ENCODE measurements at places on chromosomes 13 and 19.

GRCh38 chr19:815775-816499 lies 5.8 kb downstream of the PLPPR3 start:
- DNase-seq = no peak

DNA sequence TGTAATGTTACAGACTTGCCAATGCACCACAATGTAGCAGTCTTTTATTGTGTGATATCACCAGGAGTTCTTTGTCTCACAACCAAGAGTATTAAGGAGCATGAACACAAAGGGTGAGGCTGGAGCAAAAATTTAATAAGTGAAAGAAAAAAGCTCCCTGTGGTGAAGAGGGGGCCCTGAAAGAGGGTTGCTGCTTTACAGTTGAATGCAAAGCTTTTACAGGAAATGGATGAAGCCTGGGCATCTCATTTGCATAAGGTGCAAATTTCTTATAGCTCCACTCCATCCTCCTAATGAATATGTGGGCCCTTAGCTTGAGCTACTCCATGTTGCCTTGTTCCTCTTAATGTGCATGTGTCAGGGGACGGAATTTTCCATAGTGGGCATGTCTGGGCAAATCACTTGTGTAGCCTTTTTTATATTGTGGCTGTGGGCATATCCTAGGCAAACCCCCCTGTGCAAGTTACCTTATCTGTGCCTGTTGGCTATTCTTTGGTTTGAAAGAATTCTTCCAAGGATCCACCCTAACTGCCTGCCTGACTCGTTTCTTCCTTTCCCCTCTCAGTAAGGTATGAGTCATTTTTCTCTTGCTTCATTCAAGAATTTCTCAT lies 45.3 kb upstream of the TRPC4 start:
- no peak for DNase-seq

- no peak for DNase-seq
Measured at GRCh38 chr13:50742353-50742752, 101.1 kb downstream of the DLEU7 start.

DNA sequence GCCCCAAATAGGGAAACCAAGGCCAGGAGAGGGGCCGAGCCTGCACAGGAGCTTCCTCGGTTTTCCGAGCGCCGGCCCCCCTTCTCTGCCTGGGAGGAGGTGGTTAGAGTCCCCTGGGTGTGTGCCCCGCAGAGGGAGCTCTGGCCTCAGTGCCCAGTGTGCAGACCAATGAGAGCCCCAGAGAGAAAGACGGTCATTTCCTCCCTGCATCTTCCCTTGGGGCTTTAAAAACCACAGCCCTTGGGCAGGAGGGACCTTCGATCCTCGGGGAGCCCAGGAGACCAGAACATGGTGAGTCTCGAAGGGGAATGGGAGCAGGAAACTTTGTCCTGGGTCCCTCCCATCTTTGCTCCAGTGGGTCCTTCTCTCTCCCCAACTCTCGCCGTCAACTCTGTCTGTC lies at the start of gene C5AR1:
Gene C5AR1 (plus strand): TSS at position 254 of the 400 bp plus-strand sequence. CDS start 35 bp downstream, at position 289.
- DNase-seq = no peak

DNA sequence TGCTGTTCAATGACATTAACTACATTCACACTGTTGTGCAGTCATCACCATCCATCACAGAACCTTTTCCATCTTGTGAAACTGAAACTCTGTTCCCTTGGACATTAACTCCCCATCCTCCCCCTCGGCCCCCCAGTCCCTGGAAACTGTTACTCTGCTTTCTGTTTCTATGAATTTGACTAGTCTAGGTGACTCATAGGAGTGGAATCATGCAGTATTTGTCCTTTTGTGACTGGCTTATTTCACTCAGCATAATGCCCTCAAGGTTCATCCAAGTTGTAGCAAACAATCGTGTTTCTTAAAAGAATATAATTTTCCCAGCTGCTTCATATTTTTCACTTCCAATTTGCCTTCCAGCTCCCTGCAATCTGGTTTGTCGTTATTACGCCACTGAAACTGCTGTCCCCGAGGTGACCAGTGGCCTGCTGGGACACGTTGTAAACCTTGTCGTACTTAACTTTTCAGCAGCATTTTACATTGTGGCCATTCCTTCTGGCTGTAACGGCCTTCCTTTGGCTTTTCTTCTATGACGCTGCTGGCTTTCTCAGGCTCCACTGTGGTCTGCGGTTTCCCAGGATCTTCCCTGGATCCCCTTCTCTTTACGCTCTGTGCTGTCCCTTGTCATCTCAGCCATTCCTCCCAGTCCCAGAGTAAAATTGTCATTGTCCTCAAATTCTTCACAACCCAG lies 74.0 kb downstream of the DHRS12 start:
- DNase-seq = no peak

GRCh38 chr19:17240062-17240752 lies 5.5 kb downstream of the NR2F6 start:
- DNase-seq = no peak

- no peak for DNase-seq
Measured at GRCh38 chr19:695352-695949, at the start of gene PRSS57. Gene PRSS57, minus strand, starts transcription at chr19:695452. Its CDS starts 22 bp downstream, at chr19:695430.

DNA sequence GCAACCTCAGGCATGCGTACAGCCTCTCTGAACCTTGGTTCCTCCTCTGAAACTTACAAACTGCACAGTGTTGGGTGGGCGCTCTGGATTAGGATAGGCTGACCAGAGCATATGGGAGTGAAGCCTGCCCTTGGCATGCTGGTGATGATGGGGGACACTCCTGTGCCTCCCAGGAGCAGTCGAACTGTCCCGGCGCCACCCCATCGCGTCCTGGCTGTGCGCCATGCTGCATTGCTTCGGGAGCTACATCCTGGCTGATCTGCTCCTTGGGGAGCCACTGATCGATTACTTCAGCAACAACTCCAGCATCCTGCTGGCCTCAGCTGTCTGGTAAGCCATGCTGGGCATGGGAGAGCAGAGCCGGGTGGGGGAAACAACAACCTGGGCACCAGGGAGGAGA lies 18.9 kb downstream of the TMEM38A start:
- DNase-seq = no peak

DNA sequence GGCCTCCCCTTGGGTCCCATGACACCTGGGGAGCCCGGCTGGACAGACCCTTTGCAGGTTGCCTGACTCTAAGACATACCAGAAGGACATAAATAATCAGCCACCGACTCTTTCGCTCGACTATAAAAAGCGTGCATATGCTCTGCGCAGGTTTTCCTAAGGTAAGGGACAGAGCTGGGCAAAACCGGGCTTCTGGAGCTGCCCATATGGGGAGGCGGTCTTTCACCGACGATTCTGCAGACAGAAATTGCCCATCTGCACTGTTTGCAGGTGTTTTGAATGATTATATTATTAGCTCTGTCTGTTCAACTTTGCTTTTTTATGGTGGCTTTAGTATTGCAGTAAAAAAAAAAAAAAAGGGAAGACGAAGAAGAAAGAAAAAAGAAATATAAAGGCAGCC lies 347.2 kb downstream of the TSHZ3 start:
- no peak for DNase-seq

- no peak for DNase-seq
Measured at GRCh38 chr13:113157929-113158747, at the start of gene PROZ. Gene PROZ, plus strand, starts transcription at chr13:113158648. Its CDS starts 13 bp downstream, at chr13:113158661.

GRCh38 chr19:11538232-11539036 lies at the start of gene CNN1:
Gene CNN1, plus strand, starts transcription at chr19:11538851. Its CDS starts 77 bp downstream, at chr19:11538928.
- DNase-seq = no peak

- DNase-seq = no peak
Measured at GRCh38 chr13:20923272-20923671, 20.7 kb upstream of the XPO4 start.

DNA sequence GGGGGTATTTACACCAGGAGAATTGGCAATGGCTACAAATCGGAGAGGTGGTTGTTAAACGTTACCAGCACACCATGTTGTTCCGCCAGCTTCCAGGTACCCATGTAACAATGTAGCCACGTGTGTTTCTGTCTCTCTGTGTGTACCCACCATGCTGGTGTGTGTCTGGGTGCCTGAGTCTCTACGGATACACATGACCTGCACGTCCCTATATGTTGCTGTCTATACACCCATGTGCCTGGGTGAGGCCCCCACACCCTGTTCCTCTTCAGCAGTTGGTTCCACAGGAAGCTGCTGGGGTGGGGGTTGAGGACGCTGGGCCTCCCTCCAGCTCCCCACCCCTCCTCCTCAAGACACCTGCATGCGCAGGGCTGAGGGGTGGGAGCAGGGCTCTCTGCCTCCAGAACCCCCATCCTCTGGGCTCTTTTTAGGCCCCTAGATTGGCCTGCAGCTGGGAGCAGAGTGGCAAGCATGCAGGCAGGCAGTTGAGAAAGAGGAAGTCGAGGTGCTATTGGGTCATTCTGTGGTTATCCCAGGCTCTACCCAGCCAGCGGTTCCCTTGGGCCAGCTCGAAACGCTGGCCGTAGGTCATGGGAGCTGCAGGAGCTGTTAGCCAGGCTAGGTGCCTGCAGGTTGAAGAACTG lies at the start of gene ARHGEF18:
Gene ARHGEF18 (plus strand): TSS at position 351 of the 644 bp plus-strand sequence. CDS start 13,954 bp downstream, outside the sequence.
- DNase-seq = no peak

DNA sequence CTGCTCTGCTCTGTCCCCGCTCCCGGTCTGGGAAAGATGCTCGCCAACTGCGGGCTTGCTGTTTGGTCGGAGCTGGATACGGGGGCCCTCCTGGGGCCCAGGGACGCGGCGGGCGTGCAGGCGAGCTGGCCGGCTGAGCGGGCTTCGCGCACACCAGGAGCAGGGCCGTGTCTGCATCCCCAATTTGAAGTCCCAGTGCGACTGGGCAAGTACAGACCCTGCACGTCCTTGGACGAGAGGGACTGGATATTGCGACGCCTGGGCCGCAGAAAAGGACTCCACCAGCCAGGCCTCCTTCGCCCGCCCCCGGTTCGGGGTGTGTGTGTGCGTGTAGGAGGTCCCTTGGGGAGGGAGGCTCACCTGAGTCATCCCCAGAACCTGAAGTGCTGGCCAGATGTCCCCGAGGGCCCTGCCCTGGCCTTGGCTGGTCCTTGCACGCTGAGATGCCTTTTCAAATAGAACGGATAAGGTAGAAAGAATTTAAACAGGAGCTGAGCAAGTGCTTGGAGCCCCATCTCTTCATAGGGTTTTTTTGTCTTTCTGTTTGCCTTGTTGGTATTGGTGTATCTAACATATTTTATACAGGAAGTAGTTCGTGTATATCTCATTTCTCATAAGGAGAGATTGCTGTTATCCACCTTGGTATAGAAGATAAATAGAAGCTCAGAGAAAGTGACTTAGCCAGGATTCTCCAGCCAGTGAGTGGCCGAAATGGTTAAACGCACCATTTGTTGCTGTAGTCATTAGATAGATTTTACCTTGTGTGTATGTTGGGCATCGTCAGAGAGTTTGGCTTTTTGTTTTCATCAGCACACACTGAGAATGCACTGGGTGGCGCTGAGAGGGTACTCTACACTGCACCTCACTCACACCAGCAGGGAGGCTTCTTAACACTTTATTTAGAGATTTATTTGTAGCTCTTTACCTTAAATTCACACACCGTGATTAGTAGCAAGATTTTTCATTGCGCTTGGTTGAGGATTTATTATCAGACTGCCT lies 1.1 kb downstream of the NAXD start:
- no peak for DNase-seq

DNA sequence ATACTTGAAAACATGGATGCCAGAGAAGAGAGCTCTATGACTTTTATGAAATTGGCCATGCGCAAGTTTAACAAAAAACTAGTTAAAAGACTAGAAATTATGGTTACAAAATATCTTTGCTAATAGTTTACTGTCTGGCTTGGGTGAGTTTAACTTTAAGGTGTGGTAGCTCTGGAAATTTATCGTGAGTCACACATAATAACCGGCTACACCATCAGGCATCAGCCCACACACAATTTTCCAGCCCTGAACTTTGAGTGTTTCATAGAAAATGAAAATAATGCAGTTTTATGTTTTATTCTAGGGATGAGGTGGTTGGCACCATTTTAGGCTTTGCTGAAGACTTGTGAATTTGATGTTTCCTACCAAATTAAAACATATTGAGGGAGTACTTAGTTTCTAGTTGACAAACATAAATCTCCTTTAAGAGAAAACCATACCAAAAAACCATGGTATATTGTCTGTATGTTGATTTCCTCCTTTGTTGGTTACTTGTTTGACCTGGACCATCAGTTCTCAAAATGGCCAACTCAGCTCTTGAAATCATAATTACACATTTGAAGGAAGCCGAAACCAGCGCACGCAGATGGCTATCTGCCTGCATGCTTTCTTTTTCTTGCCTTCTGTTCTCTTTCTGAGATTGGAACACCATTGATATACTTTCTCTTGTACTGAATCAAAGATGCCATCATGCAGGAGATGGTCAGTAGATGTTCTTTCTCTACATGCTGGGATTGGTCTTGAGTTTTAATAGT lies 125.1 kb downstream of the AKAP11 start:
- no peak for DNase-seq

DNA sequence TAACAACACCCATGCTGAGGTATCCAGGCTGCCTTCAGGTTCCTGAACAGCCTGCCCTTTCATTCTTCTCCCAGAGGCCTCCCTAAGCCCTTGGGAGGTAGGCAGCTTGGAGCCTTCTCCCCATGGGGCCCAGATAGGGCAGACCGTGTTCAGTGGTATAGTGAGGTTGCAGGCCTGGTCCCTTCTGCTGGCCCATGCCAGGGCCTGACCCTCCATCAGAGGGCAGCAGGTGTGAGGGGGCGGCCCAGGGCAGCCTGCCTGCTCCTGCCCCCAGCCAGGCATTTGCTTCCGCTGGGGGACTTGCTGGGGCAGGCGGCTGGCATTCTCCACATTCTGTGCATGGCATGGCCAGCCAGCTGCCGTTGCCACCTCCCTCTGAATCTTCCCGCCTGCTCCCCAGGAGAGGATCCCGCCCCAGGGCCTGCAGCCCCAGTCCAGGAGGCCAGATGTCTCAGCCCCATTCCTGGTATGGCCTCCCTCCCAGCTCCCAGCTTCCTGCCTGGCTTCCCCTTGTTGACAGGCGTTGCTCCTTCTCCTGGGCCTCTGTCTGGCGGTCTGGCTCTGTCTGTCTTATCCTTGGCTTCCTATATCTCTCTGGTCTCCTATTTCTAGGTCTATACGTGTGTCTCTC lies 8.9 kb downstream of the CIC start:
- no peak for DNase-seq

DNA sequence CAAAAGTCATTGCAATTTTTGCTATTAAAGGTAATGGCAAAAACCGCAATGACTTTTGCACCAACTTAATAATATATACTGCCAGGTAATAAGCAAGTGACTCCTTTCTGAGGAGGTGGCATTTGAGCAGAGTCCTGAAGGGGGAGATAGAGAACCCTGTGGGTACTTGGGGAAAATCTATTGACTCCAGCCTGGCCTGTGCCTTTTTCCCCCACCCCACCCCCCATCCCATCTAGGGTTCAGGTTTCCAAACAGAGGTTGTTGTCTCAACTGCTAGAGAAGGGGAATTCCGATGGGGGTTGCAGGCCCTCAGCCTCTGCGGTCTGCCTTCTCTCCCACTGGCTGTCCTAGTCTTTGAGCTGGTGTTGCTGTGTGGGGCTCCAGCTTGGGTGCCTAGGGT lies 11.5 kb downstream of the S1PR2 start:
- DNase-seq = no peak

DNA sequence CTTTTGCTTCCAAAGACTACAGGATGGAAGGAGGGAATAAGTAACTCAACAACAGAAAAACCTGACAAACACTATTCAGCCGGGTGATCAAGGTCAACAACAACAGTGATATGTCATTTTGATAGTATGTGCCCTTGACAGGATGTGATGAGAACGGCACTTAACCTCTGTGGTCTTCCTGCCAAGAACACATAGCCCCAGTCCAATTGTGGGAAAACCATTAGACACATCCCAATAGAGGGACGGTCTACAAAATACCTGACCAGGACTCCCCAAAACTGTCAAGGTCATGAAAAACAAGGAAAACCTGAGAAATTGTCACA lies 43.1 kb upstream of the AMER2 start:
- DNase-seq = no peak

All from NCI-H1436 treated with DMSO at 0.1 percent for 48 hours (cell line).